ENCODE measurements at places on chromosomes 3 and 15. TPM values are rescaled to one million over a fixed set of nuclear protein-coding genes. Genes with fewer than 3 reads are reported as not detected.
A peak's percentile ranks its signal among the peaks of the same experiment; 100 is the strongest.

DNA sequence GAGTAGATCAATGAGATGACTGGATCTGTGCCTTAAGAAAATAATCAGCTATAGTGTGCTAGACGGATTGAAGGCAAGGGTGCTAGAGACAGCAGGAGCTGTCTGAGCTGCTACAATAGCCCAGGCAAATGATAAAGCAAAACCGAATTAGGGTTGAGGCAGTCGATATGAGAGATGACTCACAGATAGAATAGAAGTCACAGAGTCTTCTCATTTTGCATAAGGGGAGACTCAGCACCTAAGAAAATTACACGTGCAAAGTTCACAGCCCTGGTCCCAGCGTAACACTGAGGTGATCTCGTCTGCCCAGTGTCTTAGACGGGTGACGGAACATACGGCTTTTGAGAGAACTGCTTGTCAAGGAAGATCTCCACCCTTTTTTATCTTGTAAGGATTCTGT is 11.6 kb downstream of the LPP start:
- H3K36me3 ChIP-seq, result no peaks in the 10 kb centered on the region
- no peaks in the 10 kb centered on the region for H3K27me3 ChIP-seq
- H3K27ac ChIP-seq, result no peak overlapping the region
- no peaks in the 10 kb centered on the region for H3K4me1 ChIP-seq
- H3K4me3 ChIP-seq, result no peak overlapping the region

ARGFX gene
- not detected for total RNA-seq

GRCh38 chr3:197559651-197560050 is 3.9 kb upstream of the BDH1 start:
- no peak overlapping the region for H3K27ac ChIP-seq
- H3K4me3 ChIP-seq, result no peak overlapping the region
- H3K27me3 ChIP-seq, result peaks cover 26% of the 10 kb centered on the region
- H3K4me1 ChIP-seq, result no peaks in the 10 kb centered on the region

TEX55 gene
- not detected for total RNA-seq

LSAMP gene
- total RNA-seq, result 4.8 TPM

FAM3D gene
- total RNA-seq, result not detected

- peaks cover 5% of the 10 kb centered on the region for H3K4me1 ChIP-seq
- H3K4me3 ChIP-seq, result no peak overlapping the region
- H3K36me3 ChIP-seq, result no peaks in the 10 kb centered on the region
- peak; percentile 36 for DNase-seq
- peak overlapping the region; percentile 50 for H3K27ac ChIP-seq
Observed at GRCh38 chr3:61452535-61453090, 108.8 kb upstream of the PTPRG start.

GRCh38 chr3:171415070-171415469 is 45.1 kb downstream of the TNIK start:
- H3K4me1 ChIP-seq, result peaks cover 20% of the 10 kb centered on the region
- no peaks in the 10 kb centered on the region for H3K27me3 ChIP-seq
- no peak overlapping the region for H3K4me3 ChIP-seq
- no peak overlapping the region for H3K27ac ChIP-seq
- DNase-seq, result peak; percentile 45
- H3K36me3 ChIP-seq, result peaks cover 3% of the 10 kb centered on the region

GRCh38 chr3:74752290-74752689 is 137.8 kb upstream of the CNTN3 start:
- H3K27ac ChIP-seq, result no peak overlapping the region
- H3K36me3 ChIP-seq, result no peaks in the 10 kb centered on the region
- no peak for DNase-seq
- no peaks in the 10 kb centered on the region for H3K4me1 ChIP-seq
- H3K4me3 ChIP-seq, result no peak overlapping the region

- H3K36me3 ChIP-seq, result peaks cover 10% of the 10 kb centered on the region
- H3K27me3 ChIP-seq, result no peaks in the 10 kb centered on the region
- no peak overlapping the region for H3K4me3 ChIP-seq
Observed at GRCh38 chr3:127697551-127698240, 24.9 kb downstream of the ABTB1 start.

GRCh38 chr3:57557085-57557537 is 1.0 kb downstream of the PDE12 start:
- no peaks in the 10 kb centered on the region for H3K36me3 ChIP-seq
- H3K4me1 ChIP-seq, result peaks cover 2% of the 10 kb centered on the region
- H3K27ac ChIP-seq, result peak overlapping the region; percentile 97
- peak overlapping the region; percentile 89 for H3K4me3 ChIP-seq

ANKUB1 gene
- not detected for total RNA-seq

DNA sequence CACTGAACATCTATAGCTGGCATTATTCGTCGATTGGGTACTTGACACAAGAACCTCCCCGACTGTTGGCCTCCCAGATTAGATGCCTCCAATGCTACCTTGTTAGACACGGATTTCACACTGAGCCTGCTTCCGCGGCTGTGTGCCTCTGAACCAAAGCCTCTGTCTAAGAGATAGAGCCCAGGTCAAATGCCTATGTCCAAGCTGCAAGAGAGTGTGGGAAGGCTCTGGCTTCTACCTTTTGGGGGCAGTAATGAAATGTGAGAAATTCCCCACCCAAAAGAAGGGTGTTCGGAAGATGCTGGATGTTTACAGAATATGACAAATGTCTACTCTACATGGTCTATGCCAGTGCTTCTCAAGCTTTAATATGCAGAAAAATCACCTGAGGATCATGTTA is 2.0 kb upstream of the RPUSD2 start:
- no peak overlapping the region for H3K4me3 ChIP-seq
- H3K4me1 ChIP-seq, result peaks cover 6% of the 10 kb centered on the region
- no peak overlapping the region for H3K27ac ChIP-seq
